Muscle of back (tissue), 13 donors: ENCODE measurements at places on chromosomes 2 and 18. TPM values are rescaled to one million over a fixed set of nuclear protein-coding genes. Genes with fewer than 3 reads are reported as not detected.

Gene TTL
- 43.0 TPM for polyA plus RNA-seq

Gene GREB1
- 8.7 TPM for polyA plus RNA-seq

DNA sequence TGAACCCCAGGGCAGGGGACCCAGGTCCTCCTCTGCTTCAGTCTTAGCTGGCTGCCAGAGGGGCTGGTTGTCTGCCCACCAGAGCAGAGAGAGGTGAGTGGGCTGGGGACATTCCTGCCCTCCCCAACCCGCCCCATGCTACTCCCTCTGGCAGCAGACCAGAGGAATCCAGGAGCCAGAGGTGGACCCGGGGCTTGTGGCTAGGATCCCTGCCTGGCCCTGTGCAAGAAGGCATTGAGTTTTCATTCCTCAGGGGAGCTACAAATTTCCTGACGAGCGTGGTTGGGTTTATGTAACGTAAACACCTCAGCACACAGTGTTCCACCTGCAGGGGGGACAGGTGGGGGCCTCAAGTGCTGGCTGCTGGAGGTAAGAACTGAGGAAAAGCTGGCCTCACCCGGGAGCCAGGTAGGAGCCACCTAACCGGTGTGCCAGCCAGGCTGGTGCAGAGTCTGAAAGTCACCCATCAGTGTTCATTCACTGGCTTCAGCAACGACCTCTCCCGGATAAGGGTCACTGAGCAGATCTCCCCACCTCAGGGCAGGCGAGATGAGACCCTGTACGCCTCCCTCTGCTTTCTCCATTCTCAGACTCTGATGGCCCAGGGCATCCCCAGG lies 246.8 kb downstream of the DYSF start:
- DNase-seq, result no peak

DNA sequence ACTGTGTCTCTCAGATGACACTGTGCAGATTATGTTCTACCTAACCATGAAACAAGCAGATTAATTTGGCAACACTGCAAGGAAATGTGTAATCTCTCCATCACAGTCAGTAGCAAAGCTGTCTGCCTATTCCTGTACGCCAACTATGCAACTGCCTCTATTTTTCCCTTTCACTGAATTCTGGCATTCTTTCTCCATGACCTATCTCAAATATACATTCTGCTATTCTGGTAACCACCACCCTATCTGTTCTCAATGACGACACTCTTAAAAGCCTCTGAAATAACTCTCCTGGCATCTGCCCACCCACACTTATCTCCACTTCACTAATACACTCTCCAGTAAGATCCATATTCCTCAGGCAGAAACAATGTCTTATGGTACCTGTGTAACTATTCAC lies 78.7 kb downstream of the ABCA12 start:
- DNase-seq, result no peak
